NCI-H2081 (cell line): ENCODE measurements at places on chromosomes 1 and 21.

DNA sequence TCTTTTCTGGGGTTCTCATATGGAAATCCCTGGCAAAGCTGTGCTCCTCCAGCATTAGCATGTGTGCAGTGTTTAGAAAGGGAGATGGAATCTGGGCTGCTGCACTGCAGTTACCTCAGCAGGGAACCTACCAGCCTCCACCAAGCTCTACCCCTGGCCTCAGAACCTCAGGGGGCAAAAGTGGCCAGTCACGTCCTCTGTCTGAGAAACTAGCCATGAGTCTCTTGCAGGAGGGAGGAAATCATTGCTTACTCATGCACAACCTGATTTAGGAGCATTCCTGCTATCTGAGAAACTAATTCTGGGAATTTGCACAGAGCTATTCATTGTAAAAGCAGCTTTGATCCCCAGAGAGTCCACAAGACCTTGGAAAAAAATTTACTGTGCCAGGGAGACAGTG lies 80.6 kb upstream of the IPO9 start:
- DNase-seq = no peak

- no peak for DNase-seq
Observed at GRCh38 chr1:208000504-208000903, 89.6 kb upstream of the CD34 start.

DNA sequence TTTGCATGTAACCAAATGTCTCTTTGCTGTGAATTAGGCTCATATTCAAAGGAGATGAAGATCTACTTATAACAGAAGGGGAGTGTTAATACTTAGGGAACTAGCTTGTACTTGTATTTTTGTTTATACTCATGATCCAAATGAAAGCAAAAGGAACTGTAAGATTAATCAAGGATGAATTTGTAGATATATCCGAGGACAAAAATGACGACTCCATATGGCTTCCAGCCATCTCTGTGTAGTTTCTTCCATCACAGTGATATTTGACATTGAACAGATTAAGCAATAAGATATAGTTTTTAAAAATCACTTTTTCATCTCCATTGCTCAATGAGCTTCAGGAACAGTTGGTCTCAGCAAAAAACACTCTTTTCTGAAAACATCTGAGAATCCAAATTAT lies 257.4 kb upstream of the CAMK1G start:
- DNase-seq = no peak

- DNase-seq = no peak
Observed at GRCh38 chr1:199010933-199011332, 372.1 kb downstream of the PTPRC start.

GRCh38 chr21:44379515-44379848 lies 26.1 kb downstream of the TRPM2 start:
- no peak for DNase-seq

DNA sequence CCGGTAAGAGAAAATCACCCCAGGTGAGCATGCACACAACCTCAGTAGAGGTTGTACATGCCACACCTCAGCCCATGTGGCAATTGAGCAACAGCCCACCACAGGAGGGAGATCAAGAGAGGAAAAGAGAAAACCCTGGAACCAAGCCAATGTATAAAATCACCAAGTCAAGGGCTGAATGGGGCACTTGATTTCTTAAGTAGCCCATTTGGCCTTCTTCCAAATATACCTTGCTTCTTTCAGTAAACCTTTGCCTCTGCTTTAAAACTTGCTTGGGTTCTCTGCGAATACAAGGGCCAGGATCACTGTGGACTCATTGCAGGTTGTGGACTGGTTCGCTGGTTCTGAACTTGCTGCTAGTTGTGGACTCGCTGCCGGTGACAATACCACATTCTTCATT lies 1814.0 kb downstream of the PLA2G4A start:
- no peak for DNase-seq

GRCh38 chr1:174743654-174744561 lies 255.8 kb upstream of the CACYBP start:
- DNase-seq = peak; percentile 40

DNA sequence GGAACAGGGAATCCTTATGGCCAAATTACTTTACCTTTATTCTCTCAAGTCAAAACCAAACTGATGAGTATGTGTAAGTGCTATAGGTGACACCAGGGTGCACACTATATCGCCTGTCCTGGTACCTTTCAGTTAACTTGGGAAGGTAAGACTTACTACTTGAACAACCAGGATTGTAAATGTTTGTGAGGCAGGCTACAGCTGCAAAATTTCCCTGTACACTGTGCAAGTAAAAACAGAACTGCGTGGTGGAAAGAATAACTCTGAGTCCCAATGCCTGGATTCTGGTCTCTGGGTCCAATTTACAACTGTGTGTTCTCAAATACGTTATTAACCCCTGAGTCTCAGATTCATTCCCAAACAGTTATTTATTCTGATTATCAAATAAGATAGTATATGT lies 73.5 kb downstream of the TENT5C start:
- no peak for DNase-seq

DNA sequence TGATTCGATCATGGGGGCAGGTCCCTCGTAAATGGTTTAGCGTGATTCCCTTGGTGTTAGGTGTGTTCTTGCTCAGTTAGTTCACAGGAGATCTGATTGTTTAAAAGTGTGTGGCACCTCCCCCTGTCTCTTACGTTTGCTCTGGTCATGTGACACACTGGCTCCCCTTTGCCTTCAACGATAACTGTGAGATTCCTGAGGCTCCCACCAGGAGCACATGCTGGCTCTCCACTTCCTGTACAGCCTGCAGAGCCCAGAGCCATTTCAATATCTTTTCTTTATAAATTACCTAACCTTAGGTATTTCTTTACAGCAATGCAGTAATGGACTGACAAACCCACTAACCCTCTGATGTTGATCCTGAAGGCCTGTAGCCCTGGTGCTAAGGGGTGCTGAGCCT lies 141.9 kb downstream of the FCRL5 start:
- DNase-seq = no peak

- DNase-seq = no peak
Observed at GRCh38 chr1:83499998-83500397, 498.9 kb downstream of the TTLL7 start.

DNA sequence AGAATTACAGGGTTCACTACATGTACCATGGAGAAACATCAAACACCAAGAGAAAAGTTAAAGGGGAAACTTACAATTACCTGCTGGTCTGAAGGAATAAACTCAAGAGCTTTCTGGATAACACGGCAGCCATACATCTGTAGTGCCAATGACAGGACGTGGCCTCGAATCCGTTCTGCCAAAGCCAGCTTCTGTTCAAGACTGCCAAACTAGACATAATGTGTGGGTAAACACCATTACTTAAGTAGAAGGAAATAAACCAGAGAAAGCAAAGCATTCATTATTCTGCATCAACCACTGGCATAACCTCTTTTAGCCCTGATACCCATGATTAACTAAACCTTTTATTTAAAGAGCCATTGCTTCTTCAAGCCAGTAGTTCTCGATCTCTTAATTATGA lies 41.5 kb upstream of the SDC3 start:
- no peak for DNase-seq

DNA sequence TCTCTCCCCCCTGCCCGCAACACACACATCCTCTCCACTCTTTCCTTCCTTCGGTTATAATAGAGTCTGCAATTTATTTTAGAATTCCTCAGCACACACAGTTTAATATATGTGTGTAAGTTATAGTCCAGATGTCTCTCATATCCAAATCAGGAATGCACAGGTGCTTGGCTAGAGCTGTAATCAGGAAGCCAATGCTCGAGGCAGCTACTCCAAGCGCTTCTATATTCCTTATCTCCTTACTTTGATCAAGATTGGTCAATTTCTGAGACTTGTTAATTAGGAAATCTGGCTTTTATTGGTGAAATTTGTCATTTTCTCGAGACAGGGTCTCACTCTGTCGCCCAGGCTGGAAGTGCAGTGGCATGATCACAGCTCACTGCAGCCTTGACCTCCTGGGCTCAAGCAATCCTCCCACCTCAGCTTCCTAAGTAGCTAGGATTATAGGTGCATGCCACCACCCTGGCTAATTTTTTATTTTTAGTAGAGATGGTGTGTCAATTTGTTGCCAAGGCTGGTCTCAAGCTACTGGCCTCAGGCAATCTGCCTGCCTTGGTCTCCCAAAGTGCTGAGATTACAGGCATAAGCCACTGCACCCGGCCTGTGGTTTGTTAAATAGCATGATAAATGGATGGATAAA lies 27.7 kb downstream of the RPL5 start:
- DNase-seq = no peak

DNA sequence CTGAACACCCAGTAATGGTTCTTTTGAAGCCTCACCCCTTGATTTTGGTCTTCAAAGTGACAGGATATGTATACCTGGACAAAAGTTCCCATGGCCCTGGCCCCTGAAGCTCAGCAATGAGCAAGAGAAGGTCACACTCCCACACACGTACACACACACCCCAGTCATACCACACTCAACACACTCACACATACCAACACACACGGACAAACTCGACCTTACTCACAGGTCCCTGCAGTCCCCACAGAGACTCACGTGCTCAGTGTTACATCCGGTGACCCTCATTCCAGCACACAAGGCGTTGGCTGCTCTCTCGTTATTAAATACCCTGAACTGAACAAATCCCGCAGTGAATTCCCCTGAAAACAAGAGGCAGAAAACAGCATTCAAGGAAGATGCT lies 5.9 kb downstream of the ITLN1 start:
- DNase-seq = no peak

DNA sequence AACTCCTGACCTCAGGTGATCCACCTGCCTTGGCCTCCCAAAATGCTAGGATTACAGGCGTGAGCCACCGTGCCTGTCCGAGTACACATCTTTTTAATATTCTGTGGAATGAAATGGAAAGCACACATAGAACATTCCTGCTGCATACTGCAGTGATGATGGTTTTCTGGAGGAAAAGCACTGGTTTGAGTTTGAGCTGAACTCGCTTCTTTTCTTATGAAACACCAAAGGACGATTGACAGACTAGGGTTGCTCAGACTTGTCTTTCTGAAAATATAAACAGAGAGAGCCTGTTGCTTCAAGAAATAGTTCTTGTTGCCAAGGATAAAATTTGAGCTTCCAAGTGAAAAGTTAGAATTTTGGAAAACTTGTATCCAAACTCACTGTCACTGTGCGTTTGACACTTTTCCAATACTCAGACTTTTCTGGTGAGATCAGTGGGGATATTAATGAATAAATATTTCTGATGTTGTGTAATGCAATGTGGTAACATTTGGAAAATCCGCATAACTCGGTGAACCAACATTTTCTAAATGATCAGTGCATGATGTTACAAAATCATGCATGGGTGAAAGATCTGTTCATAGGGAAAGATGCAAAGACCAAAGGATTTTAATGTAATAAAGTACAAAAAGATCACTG lies 15.0 kb upstream of the ERMAP start:
- no peak for DNase-seq

DNA sequence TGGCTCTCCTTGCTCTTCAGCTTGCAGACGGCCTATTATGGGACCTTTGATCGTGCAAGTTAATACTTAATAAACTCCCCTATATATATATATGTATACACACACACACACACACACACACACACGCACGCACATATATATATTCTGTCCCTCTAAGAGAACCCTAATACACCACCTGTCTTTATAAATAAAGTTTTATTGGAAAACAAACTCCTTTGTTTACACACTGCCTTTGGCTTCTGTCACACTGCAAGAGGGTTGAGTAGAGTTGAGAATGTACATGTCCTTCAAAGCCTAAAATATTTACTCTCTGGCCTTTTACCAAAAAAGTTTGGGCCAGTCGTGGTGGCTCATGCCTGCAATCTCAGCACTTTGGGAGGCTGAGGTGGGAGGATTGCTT lies 26.2 kb upstream of the SIM2 start:
- no peak for DNase-seq

DNA sequence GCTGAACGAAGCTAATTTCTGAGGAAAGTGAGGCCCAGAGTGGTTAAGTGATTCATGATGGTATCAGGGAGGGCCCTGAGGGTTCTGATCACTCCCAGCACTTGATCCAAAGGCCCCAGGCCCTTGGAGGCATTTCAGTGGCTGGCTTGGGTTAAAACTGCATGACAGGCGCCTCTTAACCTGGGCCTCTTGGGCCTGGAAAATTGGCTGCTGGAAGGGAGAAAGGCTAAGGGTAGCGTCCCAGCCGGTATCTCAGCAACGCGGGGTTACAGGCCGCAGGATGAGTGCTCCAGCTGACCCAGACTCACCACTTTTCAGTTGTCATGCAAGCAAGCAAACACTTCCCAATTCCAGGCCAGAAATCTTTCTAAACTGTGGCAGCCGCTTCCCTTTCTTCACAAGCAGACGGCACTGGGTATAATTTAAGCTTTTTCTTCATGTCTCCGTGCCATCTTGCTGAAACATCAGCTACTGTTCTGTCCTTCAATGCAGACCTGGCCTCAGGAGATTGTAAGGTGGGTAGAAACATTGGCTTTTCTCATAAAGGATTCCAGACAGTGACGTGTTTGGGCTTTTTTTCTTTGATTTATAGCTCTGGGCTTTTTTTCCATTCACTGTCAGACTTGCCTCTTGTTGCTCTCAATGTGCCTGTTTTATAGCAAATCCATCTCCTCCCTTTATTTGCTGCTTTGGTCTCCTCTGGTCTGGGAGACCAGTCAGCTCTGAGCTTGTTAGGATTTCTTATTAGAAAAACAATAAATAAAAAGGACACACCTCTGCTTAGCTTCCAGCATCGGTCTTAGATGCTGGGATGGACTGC lies 229.1 kb downstream of the KCNJ6 start:
- DNase-seq = no peak

DNA sequence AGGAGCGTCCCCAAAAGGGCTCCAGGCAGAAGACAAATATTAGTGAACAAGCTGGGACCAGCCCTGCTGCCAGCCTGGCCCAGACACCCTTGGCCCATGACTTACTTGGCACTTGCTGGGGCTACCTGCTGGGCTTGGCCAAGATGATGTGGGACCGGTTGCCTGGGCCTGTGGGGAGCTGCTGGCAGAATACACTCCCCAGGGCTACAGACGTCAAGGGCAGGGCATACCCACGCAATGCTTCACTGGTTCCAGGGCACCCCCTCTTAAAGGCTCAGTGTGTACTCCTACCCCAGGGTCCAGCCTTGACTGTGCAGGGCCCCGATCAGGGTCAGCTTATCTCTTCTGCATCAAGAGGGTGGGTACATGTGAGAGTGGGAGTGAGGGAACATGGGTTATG lies 106.5 kb upstream of the SLC2A1 start:
- no peak for DNase-seq

GRCh38 chr1:208084220-208084619 lies 160.0 kb downstream of the PLXNA2 start:
- no peak for DNase-seq
